Natural killer cell treated with Interleukin-12 subunit alpha and Interleukin-12 subunit beta and Interleukin-15 and Interleukin-18, amount 100 ng/mL, for 72 hours (primary cell): ENCODE measurements at places on chromosomes 5 and 9. TPM values are rescaled to one million over a fixed set of nuclear protein-coding genes. Genes with fewer than 3 reads are reported as not detected.

SNCAIP gene
- total RNA-seq = not detected

- DNase-seq = peak; percentile 55
Measured at GRCh38 chr9:93099551-93100275, 3.7 kb downstream of the CARD19 start.

- DNase-seq = no peak
Measured at GRCh38 chr9:19378164-19378563, 1.9 kb downstream of the RPS6 start.

DNA sequence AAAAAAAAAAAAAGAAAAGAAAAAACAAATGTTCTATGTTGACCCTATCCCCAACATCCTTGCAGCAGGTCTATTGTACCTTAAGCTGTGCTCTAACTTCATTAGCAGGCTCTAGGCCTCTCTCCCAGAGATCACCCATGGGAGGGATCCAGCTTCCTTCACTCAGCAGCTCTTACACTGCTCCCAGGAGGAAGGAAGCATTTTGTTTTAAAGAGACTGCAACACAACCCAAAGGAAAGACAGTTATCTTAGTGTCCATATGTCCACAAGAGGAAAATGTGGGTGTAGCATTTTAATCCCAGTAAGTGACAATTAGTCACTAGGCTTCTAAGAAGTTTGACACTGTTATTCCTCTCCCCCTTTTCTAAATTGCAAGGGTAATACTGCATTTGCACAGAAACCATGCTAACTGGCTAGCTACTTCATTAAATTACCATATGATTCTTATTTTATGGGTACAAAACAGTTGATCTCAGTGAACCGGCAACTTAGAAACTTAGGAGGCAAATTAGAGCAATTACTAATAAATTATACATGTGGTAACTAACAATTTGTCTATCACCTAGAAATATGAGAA, 58.8 kb downstream of the MARCHF3 start:
- DNase-seq = no peak

KCNV2 gene
- not detected for total RNA-seq

- no peak for DNase-seq
Measured at GRCh38 chr5:71740015-71740753, 21.1 kb downstream of the CARTPT start.
